ENCODE measurements at places on chromosomes 2 and 18.
A peak's percentile ranks its signal among the peaks of the same experiment; 100 is the strongest.

DNA sequence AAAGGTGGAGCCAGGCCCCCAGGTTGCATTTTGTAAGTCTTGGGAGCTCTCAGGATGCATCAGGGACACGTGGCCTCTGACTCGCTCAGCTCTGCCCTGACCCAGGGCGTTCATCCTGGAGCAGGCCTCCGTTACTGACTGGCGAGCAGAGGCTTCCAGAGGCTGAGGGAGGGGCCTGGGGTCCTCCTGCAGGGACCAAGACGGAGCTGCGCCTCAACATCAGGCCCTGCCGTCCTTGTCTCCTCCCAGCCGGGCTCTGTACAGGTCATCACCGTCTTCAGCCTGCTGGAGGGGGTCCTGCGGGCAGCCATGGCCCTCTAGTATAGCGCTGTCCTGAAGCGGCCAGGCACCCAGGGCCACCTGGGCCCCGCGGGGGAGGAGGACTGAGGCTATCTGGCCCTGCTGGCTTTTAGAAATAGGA lies 10.2 kb upstream of the ALPP start:
- no peak for DNase-seq

- DNase-seq = no peak
Measured at GRCh38 chr18:54149078-54149697, 75.3 kb downstream of the MBD2 start.

GRCh38 chr2:34408100-34408499 lies 809.0 kb upstream of the FAM98A start:
- DNase-seq = no peak

DNA sequence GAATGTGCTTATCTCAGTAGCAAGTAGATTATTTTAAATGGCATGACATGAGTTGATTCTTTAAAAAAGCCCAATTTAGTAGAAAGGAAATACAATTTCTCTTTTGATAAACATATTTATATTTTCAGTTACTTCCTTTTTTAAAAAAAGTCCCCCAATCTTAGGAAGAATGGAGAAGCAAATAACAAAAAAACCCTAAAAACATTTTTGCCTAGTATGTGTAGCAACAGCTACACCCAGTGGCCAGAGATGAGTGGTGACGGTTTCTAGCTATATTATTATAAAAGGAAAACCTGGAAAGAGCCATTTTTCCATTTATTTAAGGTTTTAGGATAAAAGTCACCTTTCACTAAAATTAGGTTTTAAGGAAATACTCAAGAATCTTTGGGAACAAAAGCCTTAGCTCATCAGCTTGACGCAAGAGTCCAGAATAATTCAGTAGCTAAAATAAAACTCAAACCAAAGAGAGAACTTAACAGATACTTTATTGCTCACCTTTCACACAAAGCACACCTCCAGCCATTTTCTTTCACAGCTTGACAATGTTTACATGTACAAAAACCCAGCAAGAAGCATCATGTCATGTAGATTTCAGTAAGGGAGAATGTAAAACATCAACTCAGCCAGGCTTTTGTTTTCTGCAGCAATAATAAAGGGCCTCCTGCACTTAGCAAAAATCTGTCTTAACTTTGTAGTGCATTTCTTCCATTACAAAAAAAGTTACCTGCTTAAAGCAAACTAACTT lies 15.7 kb downstream of the FAM98A start:
- no peak for DNase-seq

DNA sequence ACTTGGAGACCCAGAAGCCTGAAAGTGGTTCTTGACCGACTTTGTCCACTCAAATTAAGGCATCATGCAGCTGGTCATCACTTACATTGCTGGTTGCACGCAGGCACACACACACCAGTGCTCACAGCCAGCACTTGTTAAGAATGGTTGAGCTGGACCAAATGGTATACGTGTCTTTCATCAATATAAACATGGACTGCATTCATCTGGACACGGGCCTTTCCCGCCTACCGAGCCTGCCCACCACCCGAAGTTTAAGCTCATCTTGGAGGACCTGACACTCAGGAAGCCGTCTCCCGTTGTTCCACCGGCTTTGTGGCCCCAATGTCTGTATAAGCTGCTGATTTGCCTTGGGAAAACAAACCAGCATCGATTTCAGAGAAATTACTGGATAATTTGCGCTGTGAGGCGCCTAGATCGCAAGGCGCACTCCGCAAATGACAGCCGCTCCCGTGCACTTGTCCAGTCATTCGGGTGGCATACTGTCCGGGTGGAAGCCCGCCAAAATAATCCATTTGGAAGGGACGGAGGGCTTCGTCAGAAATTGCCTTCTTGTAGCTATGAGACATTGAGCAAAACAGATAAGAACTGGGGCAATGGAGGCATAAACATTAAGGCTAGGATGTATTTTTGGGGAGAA lies 40.1 kb upstream of the AKAIN1 start:
- DNase-seq = peak; percentile 38

GRCh38 chr2:158046121-158046880 lies 55.4 kb upstream of the UPP2 start:
- no peak for DNase-seq

DNA sequence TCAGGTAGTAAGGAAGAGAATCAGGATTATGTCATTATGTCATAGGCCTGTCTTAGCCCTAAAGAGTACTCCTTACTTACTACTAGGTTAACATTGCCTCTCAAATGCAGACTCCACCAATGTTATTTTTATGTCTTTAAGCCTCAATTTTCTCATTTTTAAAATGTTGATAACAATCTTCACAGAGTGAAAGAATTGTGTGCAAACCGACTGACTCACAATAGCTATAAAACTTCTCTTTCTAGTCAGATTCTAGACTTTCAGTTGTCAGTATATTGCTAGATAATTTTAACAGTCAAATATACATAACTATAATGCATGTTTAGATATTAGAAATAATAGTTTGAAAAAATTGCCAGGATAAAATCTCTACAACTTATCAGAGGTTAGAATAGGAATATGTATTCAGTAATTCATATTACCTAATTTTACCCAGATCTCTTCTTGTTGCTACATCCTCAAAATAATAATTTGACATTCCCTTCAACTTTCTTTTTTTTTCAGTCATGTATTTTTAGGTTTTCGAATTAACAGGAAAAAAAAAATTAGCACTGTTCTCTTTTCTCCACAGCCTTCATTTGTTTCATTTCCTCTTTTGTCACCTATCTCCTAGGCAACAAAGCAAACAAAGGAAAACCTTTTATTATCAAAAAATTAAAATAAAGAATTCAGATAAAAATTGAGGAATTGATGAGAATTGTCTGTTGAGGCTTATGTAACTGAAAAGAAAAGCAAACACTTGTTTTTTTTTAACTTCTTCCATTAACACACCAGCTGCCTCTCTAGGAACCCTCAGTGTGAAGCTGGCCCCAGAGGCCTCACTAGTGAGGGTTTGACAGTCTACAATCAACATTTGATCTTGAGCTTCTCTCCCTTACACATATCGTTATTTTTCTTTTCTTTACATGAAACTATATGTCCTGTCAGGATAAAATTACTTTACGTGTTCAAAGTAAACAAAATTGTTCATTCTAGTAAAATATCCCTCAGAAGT lies 279.0 kb downstream of the CALCRL start:
- no peak for DNase-seq

GRCh38 chr2:157893611-157894010 lies 17.5 kb upstream of the ACVR1 start:
- no peak for DNase-seq

DNA sequence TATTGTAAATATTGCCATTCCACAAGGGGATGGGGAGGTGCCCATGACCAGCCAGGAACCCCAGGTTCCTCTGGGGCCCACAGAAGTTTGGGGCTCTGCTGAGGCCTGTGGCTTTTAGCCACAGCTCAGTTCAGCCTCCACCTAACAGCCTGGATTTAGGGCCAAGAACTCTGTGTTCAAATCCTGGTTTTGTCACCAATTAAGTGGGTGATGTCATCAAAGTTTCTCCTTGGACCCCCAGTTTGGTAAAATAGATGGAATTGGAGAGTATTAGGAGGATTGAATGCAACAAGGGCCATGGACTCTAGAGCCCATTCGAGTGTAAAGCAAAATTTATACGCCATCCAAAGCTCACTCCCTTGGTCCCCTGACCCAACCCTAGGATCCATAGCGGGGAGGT lies 3.2 kb upstream of the FEV start:
- no peak for DNase-seq

DNA sequence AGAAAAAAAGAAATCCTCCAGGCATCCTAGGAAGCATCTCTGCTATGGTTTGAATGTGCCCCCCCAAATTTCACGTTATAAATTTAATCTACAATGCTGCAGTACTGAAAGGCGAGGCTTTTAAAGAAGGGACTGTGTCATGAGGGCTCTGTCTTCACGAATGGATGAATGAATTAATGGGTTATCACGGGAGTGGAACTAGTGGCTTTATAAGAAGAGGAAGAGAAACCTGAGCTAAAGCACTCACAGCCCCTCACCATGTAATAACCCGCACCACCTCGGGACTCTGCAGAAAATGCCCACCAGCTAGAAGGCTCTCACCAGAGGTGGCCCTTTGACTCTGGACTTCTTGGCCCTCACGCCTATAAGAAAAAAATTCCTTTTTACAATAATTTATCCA lies 27.6 kb downstream of the RNU4ATAC start:
- DNase-seq = no peak

DNA sequence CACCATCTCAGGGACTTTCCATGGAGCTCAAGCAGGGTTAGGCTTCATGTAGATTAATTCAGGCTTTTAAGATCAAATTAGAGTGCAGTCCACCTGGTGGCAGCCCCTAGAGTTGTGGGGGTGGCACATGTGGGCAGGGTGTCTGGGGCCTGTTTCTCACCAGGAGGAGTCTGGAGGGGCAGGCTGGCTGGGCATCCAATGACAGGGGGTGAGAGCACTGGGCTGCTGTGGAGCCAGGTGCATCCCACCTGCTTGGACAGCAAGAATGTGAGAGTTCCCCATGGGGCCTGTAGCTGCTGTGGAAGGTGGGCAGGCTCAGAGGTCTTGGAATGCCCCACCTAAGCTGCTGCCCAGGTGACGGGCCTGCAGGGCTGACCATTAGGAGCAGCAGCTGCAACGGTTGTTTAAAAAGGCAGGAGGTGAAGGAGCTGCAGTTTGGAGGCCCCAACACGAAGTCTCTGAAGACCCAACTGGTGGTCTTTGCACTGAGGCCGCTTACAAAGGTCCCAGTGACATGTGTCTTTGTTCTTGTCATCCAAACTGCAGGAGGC lies 686.3 kb upstream of the HS6ST1 start:
- DNase-seq = no peak

GRCh38 chr18:61609131-61609530 lies 275.9 kb downstream of the CDH20 start:
- no peak for DNase-seq

DNA sequence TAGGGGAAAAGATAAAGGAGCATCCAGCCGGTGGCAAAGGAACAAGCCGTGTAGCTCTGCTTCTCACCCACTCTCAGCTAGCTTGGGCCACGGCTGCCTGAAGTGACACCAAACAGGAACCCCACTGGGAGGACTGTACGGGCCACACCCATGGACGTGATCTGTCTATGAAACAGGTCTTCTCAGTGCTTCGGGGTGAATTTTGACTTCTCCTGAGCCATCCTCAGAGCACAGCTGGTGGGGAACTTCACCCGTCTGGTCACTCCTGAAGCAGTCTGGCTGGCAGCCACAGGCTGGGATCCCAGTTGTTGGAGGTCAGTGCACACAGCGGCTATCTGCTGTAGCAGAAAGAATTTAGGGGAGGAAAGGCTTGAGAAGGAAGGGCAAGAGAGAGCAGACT lies 223.8 kb downstream of the FAM210A start:
- peak; percentile 64 for DNase-seq

GRCh38 chr2:237702441-237703391 lies 75.3 kb downstream of the LRRFIP1 start:
- DNase-seq = peak; percentile 78

DNA sequence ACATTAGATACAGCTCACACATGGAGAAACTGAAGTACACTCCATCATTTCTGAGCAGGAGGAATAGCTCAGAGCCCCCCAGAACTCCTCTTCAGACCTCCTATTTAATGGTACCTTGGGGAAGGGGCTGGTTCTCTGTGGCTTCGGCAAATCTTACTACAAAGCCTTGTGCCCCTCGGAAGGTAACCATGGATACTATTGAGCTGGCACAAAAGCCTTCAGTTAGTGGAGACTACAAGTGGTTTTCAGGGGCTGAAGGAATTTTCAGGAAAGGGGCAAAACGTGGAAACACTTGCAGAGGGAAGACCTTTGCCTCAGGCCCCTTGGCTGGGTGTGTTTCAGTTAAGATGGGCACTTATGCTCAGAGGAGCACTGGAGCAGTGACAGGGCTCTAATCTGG lies 1.1 kb upstream of the FAM237A start:
- no peak for DNase-seq

DNA sequence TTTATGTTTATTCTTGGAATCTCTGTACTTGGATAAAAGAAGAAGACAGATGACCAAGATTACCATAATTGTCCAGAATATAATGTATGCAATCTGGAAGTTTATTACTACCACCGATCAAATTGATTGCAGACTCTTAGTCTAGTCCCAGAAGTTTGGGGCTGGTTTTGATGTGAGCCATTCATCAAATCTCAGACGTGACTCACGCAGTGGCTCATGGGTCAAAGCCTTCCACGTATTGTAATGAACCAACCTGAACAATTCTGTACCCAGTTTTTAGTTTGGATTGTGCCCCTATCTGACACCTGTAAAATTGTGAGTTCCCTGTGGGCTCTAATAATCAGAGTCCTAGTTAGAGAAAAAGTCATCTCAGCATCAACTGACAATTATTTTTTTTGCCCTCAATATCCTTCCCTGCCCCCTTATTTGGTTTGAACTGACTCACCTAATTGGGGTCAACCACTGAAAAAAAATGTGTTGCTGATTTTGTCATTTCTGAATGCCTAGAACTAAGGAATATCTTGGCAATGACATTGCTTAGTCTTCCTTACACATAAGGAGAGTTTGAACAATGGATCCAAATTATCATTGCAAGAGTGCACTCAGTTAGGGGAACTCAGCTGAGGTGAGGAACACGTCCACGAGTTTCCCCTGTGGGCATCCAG lies 219.5 kb upstream of the NRP2 start:
- DNase-seq = no peak

GRCh38 chr2:25615920-25616319 lies 57.5 kb downstream of the DTNB start:
- DNase-seq = no peak

DNA sequence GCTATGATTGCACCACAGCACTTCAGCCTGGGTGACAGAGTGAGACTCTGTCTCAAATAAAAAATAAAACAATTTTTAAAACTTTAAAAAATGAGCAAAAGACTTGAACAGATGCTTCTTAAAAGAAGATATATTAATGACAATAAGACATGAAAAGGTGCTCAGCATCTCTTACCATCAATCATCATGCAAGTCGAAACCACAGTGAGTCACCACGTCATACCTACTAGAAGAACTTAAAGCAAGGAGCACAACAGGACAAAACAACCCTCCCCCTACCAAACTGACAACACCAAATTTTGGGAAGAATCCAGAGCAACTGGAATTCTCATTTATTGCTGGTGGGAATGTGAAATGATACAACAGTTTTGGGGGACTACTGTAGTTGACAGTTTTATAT lies 251.6 kb downstream of the BCL2 start:
- no peak for DNase-seq

GRCh38 chr2:43778233-43778632 lies 4.4 kb downstream of the DYNC2LI1 start:
- no peak for DNase-seq
